ENCODE measurements at places on chromosomes 7 and 10.

- no peak for DNase-seq
- no peak overlapping the region for H3K27ac ChIP-seq
- no peaks in the 10 kb centered on the region for H3K27me3 ChIP-seq
Measured at GRCh38 chr7:110600956-110601355, 490.0 kb upstream of the LRRN3 start.

- peak overlapping the region; percentile 90 for H3K4me3 ChIP-seq
- H3K36me3 ChIP-seq, result peaks cover 50% of the 10 kb centered on the region
- DNase-seq, result no peak
- H3K27ac ChIP-seq, result peak overlapping the region; percentile 93
- no peaks in the 10 kb centered on the region for H3K27me3 ChIP-seq
- H3K4me1 ChIP-seq, result peaks cover 25% of the 10 kb centered on the region
Measured at GRCh38 chr7:99551334-99551733, 580 bp downstream of the FAM200A start.

- DNase-seq, result no peak
- H3K36me3 ChIP-seq, result no peaks in the 10 kb centered on the region
- peaks cover 3% of the 10 kb centered on the region for H3K4me1 ChIP-seq
- no peak overlapping the region for H3K27ac ChIP-seq
- no peaks in the 10 kb centered on the region for H3K27me3 ChIP-seq
- H3K4me3 ChIP-seq, result no peak overlapping the region
Measured at GRCh38 chr7:108324053-108325038, 131.9 kb downstream of the NRCAM start.

- no peaks in the 10 kb centered on the region for H3K4me1 ChIP-seq
- H3K27ac ChIP-seq, result no peak overlapping the region
- no peaks in the 10 kb centered on the region for H3K36me3 ChIP-seq
- no peaks in the 10 kb centered on the region for H3K27me3 ChIP-seq
- no peak for DNase-seq
- no peak overlapping the region for H3K4me3 ChIP-seq
Measured at GRCh38 chr7:40761762-40762560, 627.2 kb downstream of the SUGCT start.

DNA sequence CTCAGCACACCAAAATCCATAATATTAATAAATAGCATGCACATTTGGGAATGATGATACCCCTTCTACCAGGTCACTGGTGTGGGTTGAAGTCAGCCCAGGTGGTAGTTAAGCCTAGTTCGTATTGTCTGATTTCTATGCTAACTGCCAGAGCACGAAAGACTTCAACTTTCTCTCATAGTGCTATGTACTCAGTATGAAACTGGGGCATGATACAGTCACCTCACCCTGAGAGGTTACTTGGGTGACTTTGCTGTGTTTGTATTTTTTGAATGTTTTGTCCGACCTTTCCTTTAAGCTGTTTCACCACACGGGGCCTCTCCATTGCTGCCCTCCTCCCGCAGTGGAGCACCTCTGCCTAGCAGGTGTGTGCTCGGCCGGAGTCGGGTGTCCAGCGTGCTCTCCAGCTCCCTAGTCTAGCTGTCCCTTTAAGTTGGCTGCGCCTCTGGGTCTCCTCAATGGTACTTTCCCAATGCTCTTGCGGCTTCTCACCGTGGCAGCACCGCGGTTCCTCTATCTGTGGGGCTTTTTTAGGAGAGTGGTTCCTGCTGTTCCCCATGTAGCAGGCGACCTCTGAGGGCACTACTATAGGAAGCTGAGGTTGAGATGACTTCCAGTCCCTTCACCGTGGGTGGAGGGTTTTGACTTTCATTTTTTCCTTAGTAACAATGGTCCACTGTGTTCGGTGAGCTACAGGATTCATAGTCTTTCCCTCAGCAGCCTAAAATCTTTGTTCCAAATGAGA, 524.0 kb upstream of the PFKP start:
- no peak for DNase-seq
- H3K4me3 ChIP-seq, result no peak overlapping the region
- peaks cover 2% of the 10 kb centered on the region for H3K27me3 ChIP-seq
- no peaks in the 10 kb centered on the region for H3K36me3 ChIP-seq
- no peak overlapping the region for H3K27ac ChIP-seq

- H3K4me1 ChIP-seq, result peaks cover 5% of the 10 kb centered on the region
- H3K4me3 ChIP-seq, result no peak overlapping the region
- no peak overlapping the region for H3K27ac ChIP-seq
- no peaks in the 10 kb centered on the region for H3K36me3 ChIP-seq
- no peak for DNase-seq
- peaks cover 49% of the 10 kb centered on the region for H3K27me3 ChIP-seq
Measured at GRCh38 chr7:1401011-1401410, 58.3 kb downstream of the MICALL2 start.

DNA sequence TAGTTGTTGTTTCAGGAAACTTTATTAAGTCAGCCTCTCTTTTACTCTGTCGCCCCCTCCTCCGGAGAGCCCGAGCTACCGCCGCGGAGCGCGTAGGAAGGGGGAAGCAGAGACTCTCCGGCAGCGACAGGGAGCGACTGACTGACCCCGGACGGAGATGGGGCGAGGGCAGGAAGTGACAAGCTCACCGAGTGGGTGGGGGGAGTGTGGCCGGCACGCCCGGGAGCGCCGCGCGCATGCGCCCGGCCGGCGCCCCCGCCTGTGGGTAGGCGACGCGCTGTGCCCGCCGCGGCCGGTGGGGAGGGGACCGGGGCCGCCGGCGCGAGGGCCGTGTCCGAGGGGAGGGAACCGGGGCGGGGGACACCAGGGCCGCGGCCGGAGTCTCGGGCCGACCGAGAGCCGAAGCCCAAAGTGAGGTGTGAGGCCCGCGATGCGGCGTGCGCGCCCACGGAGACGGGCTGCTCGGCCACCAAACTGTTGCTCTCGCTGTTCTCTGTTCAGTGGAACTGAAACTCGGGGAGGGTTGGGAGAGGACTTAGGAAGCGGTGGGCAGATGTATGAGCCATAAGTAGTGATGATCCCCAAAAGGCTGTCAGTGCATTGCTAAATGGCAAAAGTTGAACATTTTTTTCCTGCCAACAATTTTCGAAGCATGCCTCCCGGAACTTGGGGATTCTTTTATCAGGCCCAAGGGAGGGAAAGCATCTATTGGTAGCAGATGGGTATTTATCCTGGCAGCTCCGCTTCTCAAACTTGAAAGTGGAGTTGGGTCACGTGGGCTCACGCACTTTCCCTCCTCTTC, at the start of gene ZNF800:
TSS of gene ZNF800 (minus strand) at position 143 of the 802 bp plus-strand sequence. CDS start 1,151 bp downstream, outside the sequence.
- peak within 1 kb of the TSS; percentile 96 for H3K27ac ChIP-seq
- H3K4me3 ChIP-seq, result peak within 1 kb of the TSS; percentile 95
- H3K36me3 ChIP-seq, result peaks cover 37% of the 10 kb centered on the region
- peak; percentile 93 for DNase-seq

- no peaks in the 10 kb centered on the region for H3K36me3 ChIP-seq
- no peak overlapping the region for H3K27ac ChIP-seq
- H3K4me3 ChIP-seq, result no peak overlapping the region
- H3K27me3 ChIP-seq, result no peaks in the 10 kb centered on the region
- peaks cover 11% of the 10 kb centered on the region for H3K4me1 ChIP-seq
Measured at GRCh38 chr10:68869623-68870022, 31.5 kb upstream of the DDX50 start.

GRCh38 chr10:48251152-48251524, 23.4 kb downstream of the FRMPD2 start:
- no peak overlapping the region for H3K4me3 ChIP-seq
- no peaks in the 10 kb centered on the region for H3K4me1 ChIP-seq
- no peak for DNase-seq
- H3K27me3 ChIP-seq, result peaks cover 1% of the 10 kb centered on the region

- no peak overlapping the region for H3K4me3 ChIP-seq
- no peak for DNase-seq
- no peak overlapping the region for H3K27ac ChIP-seq
- H3K4me1 ChIP-seq, result no peaks in the 10 kb centered on the region
Measured at GRCh38 chr7:146002431-146003078, 114.0 kb upstream of the CNTNAP2 start.

DNA sequence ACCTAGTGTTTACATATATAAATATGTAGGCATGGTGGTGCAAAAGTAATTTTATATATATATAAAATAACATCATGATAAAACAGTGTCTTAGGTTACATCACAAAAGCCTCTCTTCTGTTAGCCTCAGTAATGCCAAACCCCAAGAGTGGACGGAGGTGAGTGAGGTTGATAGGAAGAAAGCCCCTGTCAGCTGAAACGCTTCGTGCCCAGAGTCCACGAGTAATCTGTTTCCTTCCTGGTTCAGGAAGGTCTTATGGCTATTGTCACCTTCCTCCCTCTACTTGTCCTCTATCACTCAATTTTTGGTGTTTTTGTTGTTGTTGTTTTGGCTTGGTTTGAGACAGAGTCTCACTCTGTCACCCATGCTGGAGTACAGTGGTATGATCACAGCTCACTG, 41.5 kb downstream of the THNSL1 start:
- H3K27ac ChIP-seq, result no peak overlapping the region
- H3K4me3 ChIP-seq, result no peak overlapping the region
- H3K4me1 ChIP-seq, result peaks cover 9% of the 10 kb centered on the region
- no peak for DNase-seq

GRCh38 chr7:40979296-40979695, 723.6 kb downstream of the INHBA start:
- no peaks in the 10 kb centered on the region for H3K27me3 ChIP-seq
- DNase-seq, result no peak
- no peak overlapping the region for H3K27ac ChIP-seq
- no peaks in the 10 kb centered on the region for H3K36me3 ChIP-seq
- H3K4me3 ChIP-seq, result no peak overlapping the region
- H3K4me1 ChIP-seq, result no peaks in the 10 kb centered on the region

DNA sequence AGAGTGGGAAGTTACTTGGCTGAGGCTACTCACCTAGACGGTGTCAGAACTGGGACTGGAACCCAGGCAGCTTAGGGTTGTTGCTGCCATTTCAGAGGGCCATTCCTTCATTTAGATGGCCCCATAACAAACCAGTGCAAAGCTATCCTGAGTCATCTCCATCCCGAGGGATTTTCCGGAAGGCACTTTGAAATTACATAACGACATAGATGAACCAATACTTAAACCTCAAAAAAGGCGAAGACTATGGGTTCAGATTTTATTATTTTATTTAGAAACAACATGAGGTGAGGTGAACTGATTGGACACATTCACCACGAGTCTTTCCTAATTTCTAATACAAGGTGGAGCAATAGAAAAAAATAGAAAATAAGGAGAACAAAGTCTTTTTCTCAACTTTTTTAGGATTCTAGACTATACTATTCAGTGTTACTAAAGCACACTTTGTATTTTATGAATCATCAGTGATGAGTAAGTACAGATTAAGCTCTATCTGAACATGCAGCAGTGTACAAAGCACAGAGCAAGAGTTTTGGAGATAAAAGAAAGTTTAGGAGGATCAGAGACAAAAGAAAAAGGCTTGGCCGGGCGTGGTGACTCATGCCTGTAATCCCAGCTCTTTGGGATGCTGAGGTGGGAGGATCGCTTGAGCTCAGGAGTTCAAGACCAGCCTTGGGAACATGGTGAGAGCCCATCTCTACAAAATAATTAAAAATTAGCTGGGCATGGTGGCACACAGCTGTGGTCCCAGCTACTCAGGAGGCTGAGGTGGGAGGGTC, 79.5 kb upstream of the SVIL start:
- no peaks in the 10 kb centered on the region for H3K27me3 ChIP-seq
- no peak overlapping the region for H3K27ac ChIP-seq
- no peak overlapping the region for H3K4me3 ChIP-seq
- peaks cover 16% of the 10 kb centered on the region for H3K36me3 ChIP-seq
